ENCODE measurements at places on chromosomes 1 and 21.
A peak's percentile ranks its signal among the peaks of the same experiment; 100 is the strongest.

DNA sequence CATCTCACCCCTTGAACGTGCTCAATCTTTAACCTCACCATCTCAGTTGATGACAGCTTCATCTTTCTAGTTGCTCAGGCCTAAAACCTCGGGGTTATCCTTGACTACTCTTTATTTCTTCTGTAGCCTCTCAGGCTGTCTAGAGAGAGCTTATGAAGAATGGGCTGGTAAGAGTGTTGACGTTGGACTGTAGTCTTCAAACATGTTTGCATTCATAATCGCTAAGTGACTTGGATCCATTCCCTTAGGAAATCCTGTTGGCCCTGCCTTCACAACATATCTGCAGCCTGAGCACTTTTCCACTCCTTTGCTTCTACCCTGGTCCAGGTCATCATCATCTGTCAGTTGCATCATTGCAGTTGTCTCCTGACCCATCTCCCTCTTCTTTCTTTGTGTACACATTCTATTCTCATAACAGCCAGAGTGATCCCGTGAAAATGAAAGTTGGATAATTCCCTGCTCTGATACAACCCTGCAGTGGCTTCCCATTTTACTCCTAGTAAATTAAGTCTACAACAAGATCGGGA is 10.5 kb downstream of the UCK2 start:
- peaks cover 5% of the 10 kb centered on the region for H3K36me3 ChIP-seq
- no peak overlapping the region for H3K4me3 ChIP-seq
- peaks cover 7% of the 10 kb centered on the region for H3K4me1 ChIP-seq
- no peak for DNase-seq

GRCh38 chr21:44533121-44533890 is 6.7 kb downstream of the KRTAP10-1 start:
- no peak for DNase-seq
- no peak overlapping the region for H3K4me3 ChIP-seq

DNA sequence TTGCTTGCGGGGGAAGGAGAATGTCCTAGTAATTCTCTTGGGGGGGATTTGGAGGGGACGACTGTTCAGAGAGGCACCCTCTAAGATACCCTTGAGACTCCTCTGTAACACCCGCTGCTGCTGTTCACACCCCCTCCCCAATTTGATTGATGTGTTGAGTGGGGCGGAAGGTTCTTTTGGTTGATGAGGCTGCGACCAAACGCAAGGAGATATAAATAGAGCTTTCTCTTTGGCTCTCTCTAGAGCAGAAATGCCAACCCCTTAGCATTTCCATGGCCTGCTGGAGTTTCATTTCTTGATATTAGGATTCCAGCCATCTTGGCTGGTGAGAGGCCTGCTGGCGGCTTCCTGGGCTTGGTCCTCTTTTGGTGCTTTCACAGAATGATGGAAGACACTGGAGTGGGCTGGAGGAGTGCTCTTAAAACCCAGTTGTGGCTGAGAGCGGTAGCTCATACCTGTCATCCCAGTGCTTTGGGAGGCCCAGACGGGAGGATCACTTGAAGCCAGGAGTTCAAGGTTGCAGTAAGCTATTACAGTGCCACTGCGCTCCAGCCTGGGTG is 2.0 kb downstream of the PIK3CD start:
- H3K27ac ChIP-seq: no peak overlapping the region
- H3K4me3 ChIP-seq: no peak overlapping the region
- DNase-seq: no peak
- H3K4me1 ChIP-seq: no peaks in the 10 kb centered on the region

GRCh38 chr1:246532519-246532918 is 25.4 kb upstream of the SMYD3 start:
- H3K4me3 ChIP-seq: no peak overlapping the region
- no peaks in the 10 kb centered on the region for H3K27me3 ChIP-seq
- DNase-seq: no peak
- no peaks in the 10 kb centered on the region for H3K36me3 ChIP-seq

DNA sequence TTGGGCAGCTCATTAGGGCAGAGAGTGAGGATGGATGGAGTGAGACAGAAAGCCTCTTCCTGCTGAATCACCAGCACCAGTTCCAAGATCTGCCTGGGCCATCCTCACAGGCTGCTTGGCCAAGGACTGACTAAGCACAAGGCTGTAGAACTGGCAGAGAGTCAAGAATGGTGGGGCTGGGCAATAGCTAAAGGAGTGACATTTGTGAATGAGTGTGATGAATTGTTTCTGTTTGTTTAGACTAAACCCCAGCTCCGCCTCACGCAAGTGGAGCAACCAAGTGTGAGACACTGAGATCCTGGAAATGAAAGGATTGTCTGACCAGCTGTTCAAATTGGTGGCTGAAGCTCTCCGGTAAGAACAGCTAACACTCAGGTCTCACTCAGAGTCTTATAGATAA is 38.6 kb downstream of the BRINP2 start:
- peak; percentile 28 for DNase-seq
- peaks cover 42% of the 10 kb centered on the region for H3K27me3 ChIP-seq
- H3K4me3 ChIP-seq: no peak overlapping the region
- H3K27ac ChIP-seq: no peak overlapping the region
- H3K36me3 ChIP-seq: no peaks in the 10 kb centered on the region
- peaks cover 6% of the 10 kb centered on the region for H3K4me1 ChIP-seq

- H3K4me3 ChIP-seq: no peak overlapping the region
- H3K36me3 ChIP-seq: no peaks in the 10 kb centered on the region
- no peaks in the 10 kb centered on the region for H3K27me3 ChIP-seq
- H3K27ac ChIP-seq: no peak overlapping the region
- peaks cover 27% of the 10 kb centered on the region for H3K4me1 ChIP-seq
- no peak for DNase-seq
Measured at GRCh38 chr1:91732291-91733107, 153.5 kb downstream of the TGFBR3 start.

- DNase-seq: no peak
- H3K4me3 ChIP-seq: no peak overlapping the region
- no peaks in the 10 kb centered on the region for H3K36me3 ChIP-seq
- H3K27ac ChIP-seq: no peak overlapping the region
- H3K27me3 ChIP-seq: no peaks in the 10 kb centered on the region
- peaks cover 4% of the 10 kb centered on the region for H3K4me1 ChIP-seq
Measured at GRCh38 chr1:30747033-30748008, 10.3 kb downstream of the LAPTM5 start.

GRCh38 chr21:44317241-44317782 is 17.5 kb downstream of the PFKL start:
- no peak overlapping the region for H3K27ac ChIP-seq
- H3K36me3 ChIP-seq: no peaks in the 10 kb centered on the region
- H3K4me1 ChIP-seq: no peaks in the 10 kb centered on the region
- no peak for DNase-seq

GRCh38 chr1:207316622-207317391 is 4.7 kb upstream of the CD55 start:
- no peak overlapping the region for H3K4me3 ChIP-seq
- no peaks in the 10 kb centered on the region for H3K27me3 ChIP-seq
- H3K4me1 ChIP-seq: no peaks in the 10 kb centered on the region
- H3K36me3 ChIP-seq: no peaks in the 10 kb centered on the region

GRCh38 chr1:12048372-12048771 is 14.7 kb upstream of the TNFRSF8 start:
- peaks cover 6% of the 10 kb centered on the region for H3K4me1 ChIP-seq
- DNase-seq: no peak
- H3K27me3 ChIP-seq: peaks cover 4% of the 10 kb centered on the region

- H3K27me3 ChIP-seq: no peaks in the 10 kb centered on the region
- no peaks in the 10 kb centered on the region for H3K4me1 ChIP-seq
- DNase-seq: peak; percentile 68
- no peak overlapping the region for H3K27ac ChIP-seq
- peaks cover 19% of the 10 kb centered on the region for H3K36me3 ChIP-seq
Measured at GRCh38 chr1:147273409-147274336, 31.2 kb downstream of the CHD1L start.

DNA sequence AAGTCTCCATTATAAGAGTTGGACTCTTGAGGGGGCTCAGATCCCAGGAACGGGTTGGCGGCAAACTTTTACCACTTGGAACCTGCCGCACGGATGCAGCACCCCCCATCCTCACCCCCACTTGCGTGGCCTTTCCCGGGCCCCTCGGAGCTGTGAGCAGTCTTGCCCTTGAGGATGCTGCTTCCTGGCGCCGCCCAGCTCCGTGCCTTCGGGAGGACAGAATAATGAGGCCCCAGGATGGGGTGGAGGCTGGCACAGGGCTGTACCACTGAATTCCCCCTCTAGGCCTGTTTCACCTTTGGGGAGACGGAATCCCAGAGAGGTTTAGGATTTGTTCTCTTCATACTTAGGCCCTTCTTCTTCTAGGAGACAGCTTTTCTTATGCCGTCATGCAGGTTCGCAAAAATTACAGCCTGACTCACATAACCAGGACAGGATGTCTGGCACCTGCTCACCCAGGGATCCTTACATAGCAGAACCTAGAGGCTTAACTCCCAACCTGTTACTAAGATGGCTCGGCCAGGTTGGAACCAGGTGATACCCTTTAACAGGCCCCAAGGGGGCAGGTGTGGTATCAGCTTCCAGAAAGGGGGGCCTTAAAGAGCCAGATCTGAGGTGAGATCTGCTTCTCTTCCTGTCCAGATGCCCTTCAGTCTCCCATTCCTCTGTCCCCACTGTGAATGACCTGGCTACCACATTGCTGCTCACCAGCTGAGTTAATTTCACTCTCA is 1.5 kb downstream of the TRNP1 start:
- H3K27me3 ChIP-seq: peaks cover 71% of the 10 kb centered on the region
- DNase-seq: no peak
- H3K4me3 ChIP-seq: peak overlapping the region; percentile 57
- no peak overlapping the region for H3K27ac ChIP-seq

DNA sequence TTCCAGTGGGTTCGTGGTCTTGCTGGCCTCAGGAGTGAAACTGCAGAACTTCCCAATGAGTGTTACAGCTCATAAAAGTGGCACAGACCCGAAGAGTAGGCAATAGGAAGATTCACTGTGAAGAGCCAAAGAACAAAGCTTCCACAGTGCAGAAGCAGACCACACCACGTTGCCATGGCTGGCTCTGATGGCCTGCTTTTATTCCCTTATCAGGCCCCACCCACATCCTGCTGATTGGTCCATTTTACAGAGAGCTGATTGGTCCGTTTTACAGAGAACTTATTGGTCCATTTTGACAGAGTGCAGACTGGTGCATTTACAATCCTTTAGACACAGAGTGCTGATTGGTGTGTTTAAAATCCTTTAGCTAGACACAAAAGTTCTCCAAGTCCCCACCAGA is 131.4 kb upstream of the CHRM3 start:
- peaks cover 4% of the 10 kb centered on the region for H3K4me1 ChIP-seq
- no peak overlapping the region for H3K4me3 ChIP-seq
- no peak overlapping the region for H3K27ac ChIP-seq
- no peaks in the 10 kb centered on the region for H3K27me3 ChIP-seq
- no peaks in the 10 kb centered on the region for H3K36me3 ChIP-seq

DNA sequence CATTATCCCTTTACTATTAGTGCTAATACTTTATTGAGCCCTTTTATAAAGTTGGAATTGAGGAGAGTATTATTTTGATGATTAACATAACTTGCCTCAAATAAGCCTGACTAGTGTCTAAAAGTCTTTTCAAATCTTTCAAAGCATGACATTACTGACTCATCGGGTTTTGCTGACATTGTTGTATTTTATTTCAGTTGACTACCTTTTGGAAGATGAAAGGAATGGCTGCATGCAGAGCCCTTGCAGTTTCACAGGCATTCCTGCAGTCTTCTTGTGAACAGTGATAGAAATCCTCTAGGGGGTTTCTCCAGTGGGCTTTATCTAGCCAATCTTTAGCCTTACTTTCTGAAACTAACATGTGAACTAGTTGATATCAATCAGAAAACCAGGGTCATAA is 43.0 kb upstream of the TMEM61 start:
- peaks cover 13% of the 10 kb centered on the region for H3K4me1 ChIP-seq
- no peak overlapping the region for H3K27ac ChIP-seq
- H3K36me3 ChIP-seq: no peaks in the 10 kb centered on the region
- no peaks in the 10 kb centered on the region for H3K27me3 ChIP-seq
- peak; percentile 14 for DNase-seq

GRCh38 chr1:41851589-41851988 is 67.1 kb downstream of the HIVEP3 start:
- H3K27ac ChIP-seq: no peak overlapping the region
- H3K27me3 ChIP-seq: no peaks in the 10 kb centered on the region
- H3K36me3 ChIP-seq: no peaks in the 10 kb centered on the region
- DNase-seq: no peak
- H3K4me3 ChIP-seq: no peak overlapping the region
- H3K4me1 ChIP-seq: no peaks in the 10 kb centered on the region

GRCh38 chr1:172112576-172112975 is 271.3 kb downstream of the DNM3 start:
- H3K4me1 ChIP-seq: no peaks in the 10 kb centered on the region
- DNase-seq: no peak
- H3K4me3 ChIP-seq: no peak overlapping the region
- H3K27ac ChIP-seq: no peak overlapping the region
- H3K36me3 ChIP-seq: no peaks in the 10 kb centered on the region

- peak; percentile 71 for DNase-seq
- peaks cover 14% of the 10 kb centered on the region for H3K27me3 ChIP-seq
- H3K4me3 ChIP-seq: no peak overlapping the region
- H3K36me3 ChIP-seq: no peaks in the 10 kb centered on the region
Measured at GRCh38 chr1:20440785-20441200, 45.2 kb downstream of the CAMK2N1 start.

DNA sequence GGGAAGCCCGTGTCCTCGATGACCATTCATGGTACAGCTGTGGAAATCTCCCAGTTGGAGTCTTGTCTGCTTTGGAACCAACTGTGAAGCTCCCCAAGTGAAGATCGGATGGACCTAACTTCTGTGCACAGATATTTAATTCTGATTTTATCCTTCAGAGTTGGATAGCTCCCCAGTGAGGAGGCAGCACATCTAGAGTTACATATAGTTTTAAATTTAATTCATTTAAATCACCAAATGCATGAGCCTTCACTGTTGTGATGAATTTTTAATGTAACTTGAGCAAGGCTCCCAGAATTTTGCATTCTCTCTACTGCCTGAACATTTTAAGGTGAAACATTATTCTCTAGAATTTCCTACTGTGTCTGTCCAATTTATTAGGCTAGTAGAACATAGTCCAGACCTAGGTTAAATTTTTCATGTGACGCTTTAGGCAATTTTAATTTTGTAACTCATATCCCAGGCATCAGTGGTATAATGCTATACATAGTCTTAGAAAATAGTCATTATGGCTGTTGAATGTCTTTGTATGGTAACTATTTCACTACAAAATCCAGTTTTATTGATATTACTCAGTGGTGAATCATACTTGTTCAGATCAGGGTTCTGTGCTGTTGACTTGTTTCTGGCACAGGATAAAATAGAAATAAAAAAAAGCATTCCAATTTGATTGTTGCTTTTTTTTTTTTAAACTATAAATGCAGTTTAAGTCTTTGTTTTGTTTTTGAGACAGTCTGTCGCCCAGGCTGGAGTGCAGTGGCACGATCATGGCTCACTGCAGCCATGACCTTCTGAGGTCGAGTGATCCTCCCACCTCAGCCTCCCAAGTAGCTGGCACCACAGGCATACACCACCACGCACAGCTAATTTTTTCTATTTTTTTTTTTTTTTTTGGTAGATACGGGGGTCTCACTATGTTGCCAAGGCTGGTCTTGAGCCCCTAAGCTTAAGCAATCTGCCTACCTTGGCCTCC is 66.9 kb downstream of the PRDM2 start:
- no peaks in the 10 kb centered on the region for H3K27me3 ChIP-seq
- H3K27ac ChIP-seq: no peak overlapping the region
- no peak overlapping the region for H3K4me3 ChIP-seq
- no peak for DNase-seq

All from neural progenitor cell (in vitro differentiated cells).